ENCODE measurements at places on chromosomes 2 and 18. TPM values are rescaled to one million over a fixed set of nuclear protein-coding genes. Genes with fewer than 3 reads are reported as not detected.

Gene PAX3
- total RNA-seq: not detected

Gene LHCGR
- not detected for total RNA-seq

Gene MOGAT1
- total RNA-seq: 35.9 TPM

Gene CRYGD
- total RNA-seq: not detected

Gene FAM136A
- total RNA-seq: 53.7 TPM

Data from Calu3 (cell line).